ENCODE measurements at places on chromosomes 12 and 14. TPM values are rescaled to one million over a fixed set of nuclear protein-coding genes. Genes with fewer than 3 reads are reported as not detected.

Gene GLT1D1
- total RNA-seq: not detected

Gene RND1
- 0.22 TPM for total RNA-seq

Gene SLC25A47
- total RNA-seq: not detected

Gene AKAP5
- 0.39 TPM for total RNA-seq

Gene OVCH1
- 0.65 TPM for total RNA-seq

Data from articular chondrocyte of knee joint (primary cell).